RKO (cell line): ENCODE measurements at places on chromosomes 7 and 10.
A peak's percentile ranks its signal among the peaks of the same experiment; 100 is the strongest.

- DNase-seq: no peak
These were observed 3.9 kb upstream of the CUX1 start for GRCh38 chr7:101813402-101814019.

- no peak for DNase-seq
These were observed 57.1 kb upstream of the RHOBTB1 start for GRCh38 chr10:61000769-61001730.

DNA sequence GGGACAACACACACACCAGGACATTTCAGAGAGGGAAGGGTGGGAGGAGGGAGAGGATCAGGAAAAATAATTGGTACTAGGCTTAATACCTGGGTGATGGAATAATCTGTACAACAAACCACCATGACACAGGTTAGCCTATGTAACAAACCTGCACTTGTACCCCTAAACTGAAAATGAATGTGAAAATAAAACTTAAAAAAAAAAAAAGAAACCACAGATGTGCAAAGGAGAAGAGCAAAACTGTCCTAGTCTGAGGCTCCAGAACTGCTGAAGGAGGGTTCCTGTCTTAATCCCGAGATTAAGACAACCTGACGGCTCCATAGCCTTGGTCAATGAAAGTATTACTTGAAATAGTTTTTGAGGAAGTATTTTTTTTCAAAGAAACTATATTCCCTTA is 423.0 kb downstream of the NEBL start:
- DNase-seq: no peak

DNA sequence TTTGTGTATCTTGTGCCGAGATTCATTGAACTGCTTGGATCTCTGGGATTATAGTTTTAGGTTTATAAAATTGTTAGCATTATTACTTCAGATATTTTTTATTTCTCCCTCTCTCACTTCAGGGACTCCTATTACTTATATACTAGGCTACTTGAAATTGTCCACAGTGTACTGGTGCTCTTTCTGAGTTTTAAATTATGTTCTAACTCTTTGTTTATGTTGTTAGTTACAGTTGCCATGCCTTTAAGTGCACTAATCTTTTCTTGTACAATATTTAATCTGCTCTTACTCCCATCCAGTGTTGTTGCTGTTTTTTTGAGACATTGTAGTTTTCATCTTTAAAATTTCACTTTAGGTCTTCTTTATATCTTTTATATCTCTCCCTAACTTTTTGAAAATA is 13.1 kb downstream of the PLEKHS1 start:
- no peak for DNase-seq

DNA sequence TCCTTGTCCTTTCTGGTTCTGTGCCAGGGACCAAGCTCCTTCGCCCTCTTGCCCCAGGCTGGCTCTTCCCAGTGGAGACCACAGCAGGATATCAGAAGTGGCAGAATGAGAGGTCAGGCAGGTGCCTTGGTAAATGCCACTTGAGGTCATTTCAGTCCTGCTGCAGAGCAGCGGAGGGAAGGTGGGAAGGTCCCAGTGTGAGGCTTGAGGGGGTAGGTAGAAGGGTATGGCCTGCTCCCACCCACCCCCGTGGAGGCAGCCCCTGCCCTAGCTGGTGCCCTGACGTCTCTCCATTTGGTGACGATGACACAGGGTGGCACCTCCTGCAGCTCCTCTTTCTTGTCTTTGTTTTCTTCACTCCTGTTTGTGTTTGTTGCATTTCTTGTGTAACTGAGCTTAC is 538.8 kb downstream of the TCERG1L start:
- no peak for DNase-seq

DNA sequence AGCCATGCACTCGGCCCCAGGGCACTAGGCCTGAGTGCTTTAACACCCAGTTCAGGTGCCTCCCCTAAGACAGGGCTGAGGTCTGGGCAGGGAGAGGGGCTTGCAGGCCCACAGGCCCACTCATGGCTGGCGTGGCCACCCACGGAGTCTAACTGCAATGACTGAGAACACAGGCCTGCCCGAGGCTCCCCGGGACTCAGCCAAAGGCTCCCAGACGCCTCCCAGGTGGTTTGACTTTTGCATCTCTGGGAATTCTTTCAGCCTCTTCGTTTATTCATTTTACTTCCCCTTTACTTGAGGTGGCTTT is 37.3 kb downstream of the PTPRN2 start:
- no peak for DNase-seq

- DNase-seq: no peak
These were observed 227.6 kb upstream of the IMMP2L start for GRCh38 chr7:111789870-111790269.

GRCh38 chr7:30268586-30268985 is 15.8 kb upstream of the ZNRF2 start:
- DNase-seq: no peak

DNA sequence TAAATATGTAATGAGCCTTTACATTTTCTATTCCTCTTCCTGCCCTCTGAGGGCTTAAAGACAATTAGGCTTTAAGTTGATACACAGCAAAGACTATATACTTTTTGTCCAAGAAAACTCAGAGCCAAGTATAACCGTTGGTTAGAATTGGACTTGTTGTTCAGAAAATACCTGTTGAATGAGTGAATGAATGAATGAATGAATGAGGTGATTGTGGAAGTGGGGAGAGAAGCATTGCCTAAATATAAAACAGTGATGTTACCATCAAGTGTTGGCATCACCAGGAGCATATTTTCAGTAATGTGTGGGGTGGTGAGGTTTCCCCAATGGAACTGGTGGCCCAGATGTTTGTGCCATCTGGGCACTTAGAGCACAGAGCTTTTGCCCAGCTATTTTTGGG is 106.9 kb downstream of the AOAH start:
- no peak for DNase-seq

GRCh38 chr7:125636320-125636962 is 706.8 kb upstream of the POT1 start:
- no peak for DNase-seq

DNA sequence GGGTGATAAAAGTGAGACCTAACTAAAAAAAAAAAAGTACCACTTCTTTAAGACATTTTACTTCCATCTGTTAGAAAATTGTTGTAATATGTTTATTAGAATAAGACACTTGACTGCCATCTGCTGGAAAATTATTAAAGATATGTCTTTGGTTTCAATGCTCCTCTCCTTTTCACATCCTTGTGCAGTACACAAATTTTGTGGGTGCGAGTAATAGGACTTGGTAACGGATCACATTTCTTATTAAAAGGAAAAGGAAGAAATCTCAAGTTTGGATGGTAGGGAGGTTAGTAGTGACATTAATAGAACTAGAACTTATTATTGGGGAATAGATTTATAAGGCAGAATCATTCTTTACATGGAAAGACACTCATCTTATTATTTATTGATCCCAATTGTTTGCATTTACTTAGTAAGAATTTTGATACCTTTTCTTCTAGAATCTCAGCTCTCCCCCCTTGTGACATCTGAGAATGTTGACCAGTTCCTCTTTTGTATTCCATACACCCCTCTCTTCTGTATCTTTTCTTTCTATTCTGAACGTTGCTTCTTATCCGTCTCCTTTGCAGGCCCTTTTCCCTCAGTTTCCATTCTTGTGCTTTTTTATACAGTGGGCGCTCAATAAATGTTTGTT is 43.0 kb upstream of the RPA3 start:
- peak; percentile 75 for DNase-seq

DNA sequence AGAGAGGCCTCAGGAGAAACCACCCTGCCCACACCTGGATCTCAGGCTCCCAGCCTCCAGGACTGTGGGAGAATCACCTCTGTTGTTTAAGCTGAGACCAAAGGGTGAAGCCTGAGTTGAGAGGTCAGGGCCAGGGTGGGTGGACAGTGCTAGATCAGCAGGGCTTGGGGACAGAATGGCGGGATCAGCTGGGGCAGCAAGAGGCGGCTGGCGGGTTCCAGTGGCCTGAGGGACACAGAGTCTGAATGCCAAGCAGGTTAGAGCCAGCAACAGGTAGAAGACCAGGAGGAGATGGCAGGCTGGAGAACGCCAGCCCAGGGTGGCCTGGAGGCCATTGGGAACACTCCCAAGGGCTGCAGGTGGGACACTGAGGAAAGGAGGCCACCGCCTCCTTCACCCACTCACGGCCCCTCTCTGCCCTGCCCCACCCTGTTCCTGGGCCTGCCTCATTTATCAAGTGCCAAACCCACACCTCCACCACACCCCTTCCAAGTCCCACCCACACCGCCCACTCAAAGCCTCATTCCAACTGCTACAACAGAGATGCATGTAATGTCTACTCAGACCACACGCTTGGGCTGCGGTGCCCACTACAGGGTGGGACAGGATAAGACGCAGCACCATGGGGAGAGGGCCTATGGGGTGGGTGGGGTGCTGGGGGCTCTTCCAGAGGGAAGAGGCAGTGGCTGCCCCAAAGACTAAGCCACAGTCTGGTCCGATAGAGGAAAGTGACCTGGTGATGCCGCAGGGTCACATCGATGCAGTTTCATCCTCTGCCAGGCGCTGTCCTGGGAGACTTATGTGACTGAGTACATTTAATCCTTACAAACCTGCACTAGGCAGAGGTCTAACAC is 173.9 kb downstream of the TNS3 start:
- no peak for DNase-seq

DNA sequence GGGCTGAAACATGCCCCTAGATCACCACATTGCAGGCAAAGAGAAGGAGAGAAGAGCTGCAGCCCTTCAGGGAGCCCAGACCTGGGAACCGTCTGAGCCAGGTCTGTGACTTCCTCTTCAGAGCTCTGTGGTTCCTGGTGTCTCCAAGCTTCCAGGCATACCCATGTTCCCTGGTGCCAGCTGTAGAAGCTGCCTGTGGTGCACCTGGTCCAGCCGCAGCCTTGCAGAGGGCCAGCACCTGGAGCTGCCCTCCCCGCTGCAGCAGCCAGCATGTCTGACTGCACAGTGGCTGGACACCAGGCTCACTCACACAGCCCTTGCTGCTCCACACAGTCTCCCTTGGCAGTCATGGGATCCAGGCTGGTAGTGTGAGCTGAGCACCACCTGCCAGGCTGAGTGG is 33.6 kb downstream of the C7orf25 start:
- no peak for DNase-seq

GRCh38 chr7:53661645-53662217 is 626.3 kb downstream of the POM121L12 start:
- no peak for DNase-seq

GRCh38 chr10:387909-388660 is 252.8 kb downstream of the ZMYND11 start:
- no peak for DNase-seq

DNA sequence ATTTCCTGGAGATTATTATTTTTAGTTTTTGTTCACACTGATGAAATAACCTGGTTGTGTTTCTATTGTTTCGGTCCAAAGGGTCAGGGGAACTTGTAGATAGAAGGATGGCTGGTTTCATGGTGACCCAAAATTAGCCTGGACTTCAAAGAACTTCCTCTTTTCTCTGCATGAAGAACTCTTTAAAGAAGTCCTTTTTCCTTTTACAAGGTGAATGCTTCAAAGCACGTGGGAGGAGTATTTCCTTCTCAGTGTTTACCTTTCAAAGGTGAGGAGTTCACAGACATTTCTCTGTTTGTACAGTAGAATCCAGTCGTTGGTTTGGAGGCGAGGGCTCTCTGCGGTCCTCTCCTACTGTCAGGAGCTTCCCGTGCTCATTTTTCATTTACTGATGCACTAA is 561.7 kb downstream of the GATA3 start:
- DNase-seq: no peak

DNA sequence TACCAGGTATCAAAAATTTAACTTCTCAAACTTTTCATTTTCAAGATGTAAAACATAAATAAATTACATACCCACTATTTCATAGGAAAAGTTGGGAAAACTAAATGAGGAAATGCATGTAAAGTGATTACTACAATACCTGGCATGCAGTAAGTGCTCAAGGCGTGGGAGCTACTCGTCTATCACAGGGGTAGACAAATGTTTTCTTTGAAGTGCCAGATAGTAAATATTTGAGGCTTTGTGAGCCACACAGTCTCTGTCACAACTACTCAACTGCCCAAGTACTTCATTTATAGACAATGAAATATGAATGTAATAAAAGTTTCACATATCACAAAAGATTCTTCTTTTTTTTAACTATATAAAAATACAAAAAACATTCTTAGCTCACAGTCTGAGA is 96.4 kb upstream of the PCGF5 start:
- no peak for DNase-seq

- DNase-seq: no peak
These were observed 1.5 kb upstream of the HSPB1 start for GRCh38 chr7:76301000-76301399.

DNA sequence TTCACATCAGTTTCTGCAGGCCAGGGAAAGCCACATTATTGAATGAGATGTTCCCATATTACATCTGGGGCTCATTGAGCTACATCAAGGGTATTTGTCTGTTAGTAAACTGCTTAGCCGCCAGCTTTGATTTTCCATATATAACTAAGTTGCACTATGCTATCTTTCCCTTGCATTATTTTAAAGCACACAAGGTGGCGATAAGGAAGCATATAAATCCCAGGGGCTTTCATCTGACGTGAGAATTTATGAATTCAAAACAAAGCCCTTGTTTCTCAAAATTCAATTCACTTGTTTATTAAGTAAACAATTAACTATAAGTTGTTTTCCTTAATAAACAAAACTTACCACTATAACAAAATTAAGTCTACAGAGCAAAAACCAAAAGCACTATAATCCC is 334.1 kb upstream of the TPK1 start:
- peak; percentile 61 for DNase-seq

DNA sequence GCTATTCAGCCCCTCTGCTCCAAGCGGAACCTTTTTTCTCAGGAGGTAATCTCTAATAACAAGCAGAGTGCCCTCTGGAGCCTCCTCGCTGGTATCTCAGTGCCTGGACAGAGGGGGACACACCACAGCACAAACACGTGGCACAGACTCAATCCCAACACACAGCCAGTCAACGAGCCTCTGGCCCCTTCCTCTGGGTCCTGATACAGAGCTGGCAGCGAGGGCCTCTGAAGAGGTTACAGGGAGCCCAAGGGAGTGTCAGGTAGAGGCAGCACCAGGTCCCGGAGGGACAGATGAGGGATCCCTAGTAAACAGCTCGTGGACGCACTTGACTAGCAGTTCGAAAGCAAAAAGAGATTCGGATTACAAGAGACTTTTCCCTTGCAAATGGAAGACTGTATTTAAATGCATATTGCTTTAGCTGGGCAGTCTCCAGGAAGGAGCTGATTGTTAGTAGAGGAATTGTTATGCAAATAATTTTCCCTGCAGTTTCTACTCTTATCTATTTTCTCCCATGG is 14.1 kb downstream of the CXCL12 start:
- no peak for DNase-seq

GRCh38 chr7:41933427-41933826 is 230.5 kb upstream of the INHBA start:
- DNase-seq: no peak

DNA sequence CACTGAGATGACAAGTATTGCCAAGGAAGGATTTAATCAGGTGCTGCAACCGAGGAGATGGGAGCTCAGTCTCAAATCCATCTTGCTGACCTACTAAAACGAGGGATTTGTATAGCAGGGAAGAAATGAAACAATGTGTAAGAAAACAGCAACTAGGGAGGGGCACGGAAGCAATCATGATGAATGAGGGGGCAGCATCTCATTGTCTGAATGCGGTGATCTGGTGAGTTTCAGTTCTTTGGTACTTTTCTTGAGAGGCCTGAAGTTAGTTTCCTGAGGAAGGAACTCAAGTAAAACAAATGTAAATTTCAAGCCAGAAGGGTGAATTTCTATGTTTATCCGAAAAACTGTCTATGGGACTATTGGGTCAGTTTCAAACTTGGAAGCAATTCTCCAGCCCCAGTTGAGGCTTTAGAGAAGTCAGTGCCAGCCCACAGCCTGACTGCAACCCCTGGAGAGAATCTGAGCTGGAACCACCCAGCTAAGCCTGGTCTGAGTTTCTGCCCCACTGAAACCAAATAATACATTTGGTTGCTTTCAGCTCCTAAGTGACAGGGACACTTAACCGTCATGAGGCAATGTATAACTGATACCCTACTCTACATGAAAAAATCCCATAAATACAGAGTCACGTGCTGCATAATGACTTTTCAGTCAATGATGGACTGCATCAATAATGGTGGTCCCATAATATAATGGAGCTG is 45.8 kb upstream of the TNS3 start:
- no peak for DNase-seq
